ENCODE measurements at places on chromosomes 16 and 17.

GRCh38 chr17:2876467-2876866 is 80.2 kb downstream of the RAP1GAP2 start:
- DNase-seq: no peak

DNA sequence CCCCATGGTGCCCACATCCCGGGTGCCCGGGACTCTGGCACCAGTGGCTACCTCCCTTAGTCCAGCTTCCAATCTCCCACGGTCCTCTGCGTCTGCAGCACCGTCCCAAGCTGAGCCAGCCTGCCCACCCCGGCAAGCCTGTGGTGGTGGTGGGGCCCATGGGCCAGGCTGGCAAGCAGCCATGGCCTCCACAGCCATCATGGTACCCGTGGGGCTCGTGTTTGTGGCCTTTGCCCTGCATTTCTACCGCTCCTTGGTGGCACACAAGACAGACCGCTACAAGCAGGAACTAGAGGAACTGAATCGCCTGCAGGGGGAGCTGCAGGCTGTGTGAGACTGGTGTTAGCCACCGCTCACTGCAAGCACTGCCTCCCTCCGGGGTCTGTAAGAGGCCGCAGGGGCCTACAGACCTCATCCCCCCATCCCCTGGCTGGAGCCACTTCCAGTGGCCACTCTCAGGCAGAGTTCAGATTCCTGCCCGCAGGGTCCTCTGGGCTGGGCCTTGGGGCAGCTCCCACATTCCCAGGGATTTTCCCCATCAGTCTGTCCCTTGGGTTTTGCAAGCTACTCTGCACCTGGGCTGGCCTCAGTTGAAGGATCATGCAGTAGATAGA is 3.9 kb upstream of the SETD1A start:
- DNase-seq: no peak

DNA sequence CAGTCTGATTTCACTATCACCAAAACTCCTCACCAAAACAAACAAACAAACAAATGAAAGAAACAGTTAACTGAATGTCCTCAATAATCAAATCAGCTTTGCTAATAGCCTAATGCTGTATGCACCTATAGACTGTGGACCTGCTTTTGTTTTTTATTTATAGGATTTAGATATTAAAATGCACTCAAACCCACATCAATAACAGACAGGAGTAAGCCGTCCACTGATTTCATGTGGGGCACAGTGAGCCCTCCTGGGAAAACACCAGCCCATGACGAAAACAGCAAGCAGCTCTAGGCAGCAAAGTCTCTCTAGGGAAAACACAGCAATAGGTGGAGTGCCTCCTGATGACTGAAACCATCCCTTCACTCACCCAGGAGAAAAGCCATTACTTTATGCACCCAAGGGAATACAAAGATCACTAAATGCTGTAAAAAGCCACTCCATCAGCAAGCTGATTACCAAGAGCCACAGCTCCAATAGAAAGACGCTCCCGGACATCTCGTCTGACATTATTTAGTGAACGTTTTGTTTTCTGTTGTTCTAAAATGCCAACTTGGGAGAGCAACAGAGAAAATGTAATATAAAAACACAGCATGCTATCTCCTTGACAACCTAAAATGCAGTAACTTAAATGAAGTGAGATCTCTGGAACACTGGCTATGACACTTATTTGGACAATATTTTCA is 47.8 kb downstream of the ANKFY1 start:
- no peak for DNase-seq

DNA sequence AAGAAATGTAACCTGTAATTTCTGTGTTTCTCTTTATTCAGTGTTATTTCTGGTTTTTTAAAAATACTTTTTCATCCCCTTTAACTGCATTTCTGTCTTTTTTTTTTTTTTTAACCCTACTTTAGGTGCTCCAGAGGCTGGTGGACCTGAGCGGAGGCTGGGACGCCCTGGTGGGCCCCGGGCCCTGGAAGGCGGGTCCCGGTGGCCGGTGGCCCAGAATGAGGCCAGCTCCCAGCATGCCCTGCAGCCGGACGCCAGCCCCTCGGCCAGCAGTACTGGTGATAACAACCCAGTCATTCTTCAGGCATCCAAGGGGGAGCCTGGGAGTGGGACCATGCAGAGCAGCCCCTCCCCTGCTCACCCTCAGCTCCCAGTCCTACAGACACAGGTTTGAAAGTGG is 1.5 kb downstream of the SRCAP start:
- DNase-seq: no peak

GRCh38 chr17:51188271-51188833 is 22.1 kb downstream of the NME2 start:
- no peak for DNase-seq

DNA sequence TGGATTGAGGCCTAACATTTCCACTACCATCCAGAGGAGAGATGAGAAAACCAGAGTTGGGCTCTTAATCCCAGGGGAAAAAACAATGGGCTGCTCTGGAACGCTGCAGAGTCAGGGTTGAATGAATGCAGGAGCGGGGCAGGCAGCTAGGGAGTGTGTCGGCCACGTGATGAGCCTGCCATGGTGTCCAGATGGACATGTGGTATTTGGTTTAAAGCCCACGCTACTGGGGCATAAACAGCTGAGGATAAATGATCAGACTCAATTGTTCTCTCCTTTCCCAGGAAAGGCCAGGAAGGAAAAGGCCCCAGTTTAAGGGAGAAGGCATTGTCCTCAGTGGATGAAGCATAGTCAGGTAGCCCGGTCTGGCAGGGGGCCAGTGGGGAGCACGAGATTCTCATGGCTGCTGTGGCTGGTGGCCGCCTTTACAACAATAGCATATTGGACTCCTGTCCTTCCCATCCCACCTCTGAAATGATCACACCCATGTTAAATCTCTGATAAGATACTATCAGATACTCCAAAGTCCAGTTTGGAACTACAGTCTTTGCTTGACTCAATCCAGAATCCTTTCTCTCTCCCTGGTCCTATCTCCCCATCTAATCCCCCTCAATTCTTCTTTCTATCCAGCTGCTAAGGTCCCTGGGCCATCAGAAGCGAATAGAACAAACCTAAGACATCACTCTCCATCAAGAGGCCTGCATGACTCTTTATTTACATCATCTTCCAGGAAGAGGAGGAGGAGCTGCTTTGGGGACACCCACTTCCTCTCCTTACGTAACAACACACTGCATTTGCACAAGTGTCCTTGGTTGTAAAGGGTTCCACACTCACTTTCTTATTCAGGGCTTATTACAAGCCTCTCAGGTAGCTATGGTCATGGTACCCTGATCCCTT is 20.4 kb downstream of the CA4 start:
- no peak for DNase-seq

- DNase-seq: peak; percentile 70
Measured at GRCh38 chr17:40598619-40599467, 33.6 kb upstream of the CCR7 start.

GRCh38 chr17:36602924-36603384 is 1.6 kb downstream of the MRM1 start:
- no peak for DNase-seq

Measured in vagina (tissue), 2 donors.